Activated gamma-delta T cell treated with Interleukin-2 at 50 U/mL for 16 hours (primary cell): ENCODE measurements at places on chromosomes 2 and 18.

DNA sequence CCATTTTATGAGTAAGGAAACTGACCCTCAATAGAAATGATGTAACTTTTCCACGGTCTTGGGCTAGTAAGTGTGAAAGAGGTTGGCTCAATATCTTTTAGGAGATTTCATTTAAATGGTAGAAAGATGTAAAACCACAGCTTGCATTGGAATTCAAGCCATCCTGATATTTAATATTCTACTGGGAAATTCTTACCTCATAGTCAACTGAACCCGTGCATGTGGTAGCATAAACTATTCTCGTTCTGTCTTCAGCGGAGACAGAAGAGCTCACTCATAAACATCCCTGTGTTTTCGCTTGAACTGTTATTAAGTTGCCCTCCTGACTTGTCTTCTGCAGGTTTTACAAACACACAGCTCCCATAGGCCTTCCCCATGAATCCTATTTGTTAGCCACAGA, 8.5 kb upstream of the SPATS2L start:
- no peak for DNase-seq

GRCh38 chr2:207871506-207871905, 101.8 kb upstream of the FZD5 start:
- no peak for DNase-seq

DNA sequence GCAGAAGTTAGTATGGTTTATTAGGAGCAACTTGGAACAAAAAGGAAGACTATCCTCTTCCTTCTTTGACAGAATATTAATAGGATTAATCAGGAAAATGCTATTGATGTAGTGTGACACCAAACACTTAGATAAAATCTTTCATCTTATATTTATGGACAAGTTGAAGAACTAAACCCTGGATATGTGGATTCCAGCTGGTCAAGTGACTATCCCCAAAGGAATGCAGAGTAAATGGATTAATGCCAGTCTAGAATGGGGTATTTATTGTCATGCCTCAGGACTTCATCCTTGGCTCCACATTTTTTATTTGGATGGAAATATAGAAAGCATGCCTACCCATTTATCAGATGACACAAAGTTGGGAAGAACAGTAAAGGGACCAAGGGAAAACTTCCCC, 124.0 kb upstream of the TTC39C start:
- DNase-seq, result no peak

- DNase-seq, result peak; percentile 42
Observed at GRCh38 chr18:62523631-62524439, 1.0 kb downstream of the ZCCHC2 start.

- DNase-seq, result no peak
Observed at GRCh38 chr2:189522435-189523151, 58.0 kb downstream of the SLC40A1 start.

GRCh38 chr2:217828336-217828735, 174.5 kb downstream of the TNS1 start:
- no peak for DNase-seq

GRCh38 chr2:160114020-160114419, 51.6 kb upstream of the PLA2R1 start:
- no peak for DNase-seq

DNA sequence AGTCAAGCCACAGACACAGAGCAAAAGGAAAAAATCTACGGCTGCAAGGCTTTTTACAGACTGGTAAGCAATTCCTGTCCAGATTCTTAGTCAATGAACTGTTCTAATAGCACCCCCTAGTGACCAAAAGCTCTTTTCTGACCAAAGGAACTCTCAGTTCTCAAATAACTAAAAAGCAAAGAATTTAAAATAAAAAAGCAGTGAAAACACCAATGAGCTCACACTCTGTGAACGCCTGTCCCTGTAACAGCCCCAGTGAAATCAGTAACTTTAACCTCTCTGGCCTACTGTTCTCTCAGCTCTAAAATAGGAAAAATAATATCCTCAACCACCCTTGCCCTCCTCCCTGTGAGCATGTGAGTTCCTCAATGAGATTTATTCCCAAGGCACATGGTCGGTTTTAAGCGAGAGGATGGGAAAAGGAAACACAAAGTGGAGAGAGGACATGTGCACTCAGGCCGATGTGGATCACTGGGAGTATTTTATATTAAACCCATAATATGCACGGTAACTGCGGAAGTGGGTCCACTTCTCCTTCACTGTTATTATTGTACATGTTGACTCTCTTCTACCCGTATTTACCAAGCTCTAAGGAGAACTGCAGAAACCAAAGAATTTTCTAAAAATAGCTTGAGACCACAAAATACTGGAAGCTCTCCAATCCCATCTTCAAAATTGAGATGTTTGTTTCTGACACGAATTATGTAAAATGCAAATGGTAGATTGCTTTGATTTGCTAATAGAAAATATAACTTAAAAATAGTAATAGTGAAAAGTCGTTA, 128.5 kb downstream of the STK39 start:
- no peak for DNase-seq
